ENCODE measurements at places on chromosomes 2 and 18. TPM values are rescaled to one million over a fixed set of nuclear protein-coding genes. Genes with fewer than 3 reads are reported as not detected.

RIOK3 gene
- 31.2 TPM for total RNA-seq

RAB12 gene
- total RNA-seq = 53.6 TPM

DNER gene
- 0.62 TPM for total RNA-seq

LYPD6B gene
- not detected for total RNA-seq

GPR45 gene
- total RNA-seq = not detected

SPOPL gene
- total RNA-seq = 10.3 TPM

SERPINB5 gene
- not detected for total RNA-seq

TSN gene
- total RNA-seq = 43.4 TPM

PLA2R1 gene
- 4.7 TPM for total RNA-seq

CREG2 gene
- 0.46 TPM for total RNA-seq
